Hematopoietic multipotent progenitor cell treated with erythropoietin and hydrocortisone succinate and interleukin-3 and kit ligand, for 6 days (in vitro differentiated cells): ENCODE measurements at places on chromosomes 6 and 20.

GRCh38 chr6:90008189-90008907 lies 114.1 kb downstream of the GJA10 start:
- no peak for DNase-seq

- DNase-seq: peak; percentile 68
These were observed 9.5 kb upstream of the SFT2D1 start for GRCh38 chr6:166351715-166352285.

DNA sequence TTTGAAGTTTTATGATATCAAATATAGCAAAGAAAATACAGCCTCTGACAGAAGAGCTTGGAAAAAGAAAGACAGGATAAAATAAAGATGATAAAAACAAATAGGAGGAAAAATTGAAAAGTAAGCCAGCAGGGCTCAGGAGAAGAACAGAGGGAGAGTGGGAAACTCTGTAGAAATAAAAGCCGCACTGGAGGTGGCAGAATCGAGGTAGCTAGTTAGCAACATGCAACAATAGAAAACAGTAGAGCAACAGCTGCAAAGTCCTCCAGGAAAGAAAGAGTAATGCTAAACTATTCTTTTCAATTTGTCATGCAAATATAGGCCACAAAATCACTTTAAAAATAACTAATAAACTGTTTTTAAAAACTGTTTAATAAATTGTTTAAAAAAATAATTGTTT lies 28.8 kb downstream of the HBS1L start:
- no peak for DNase-seq

GRCh38 chr6:161575523-161576254 lies 301.8 kb upstream of the AGPAT4 start:
- DNase-seq: no peak

GRCh38 chr20:47991875-47992488 lies 206.7 kb upstream of the SULF2 start:
- no peak for DNase-seq

DNA sequence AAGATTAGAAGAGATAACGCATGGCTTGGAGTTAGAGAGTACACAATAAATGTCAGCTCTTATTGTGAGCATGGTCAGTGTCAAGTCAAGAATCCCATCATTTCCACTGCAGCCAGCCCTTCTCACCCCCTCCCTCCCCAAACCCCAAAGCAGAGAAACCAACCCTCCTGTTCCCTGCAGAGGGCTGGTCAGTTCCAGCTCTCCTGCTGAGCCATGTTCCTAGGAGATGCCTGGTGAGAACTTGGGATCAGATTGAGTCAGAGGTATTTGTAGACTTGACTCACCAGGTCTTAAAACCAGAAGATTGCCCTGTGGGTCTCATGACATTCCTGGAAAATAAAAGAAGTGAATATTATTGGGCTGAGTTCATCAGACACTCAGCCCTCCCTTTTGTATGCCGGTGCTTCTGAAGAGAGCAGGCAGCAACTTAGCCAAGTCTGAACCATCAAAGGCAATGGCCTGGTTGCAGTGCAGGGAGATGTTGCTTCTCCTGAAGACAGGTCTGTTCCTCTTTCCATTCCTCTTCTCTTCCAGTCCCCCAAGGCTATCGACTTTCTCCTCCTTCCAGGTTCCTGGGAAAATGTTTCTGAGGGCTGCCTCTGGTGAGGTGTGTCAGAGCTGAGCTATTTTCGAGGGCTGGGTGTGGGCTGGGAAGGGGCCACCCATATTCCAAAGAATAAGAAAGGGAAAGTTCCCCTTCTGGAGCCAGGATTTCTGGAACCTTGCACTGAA lies 278.2 kb upstream of the SUPT3H start:
- no peak for DNase-seq

DNA sequence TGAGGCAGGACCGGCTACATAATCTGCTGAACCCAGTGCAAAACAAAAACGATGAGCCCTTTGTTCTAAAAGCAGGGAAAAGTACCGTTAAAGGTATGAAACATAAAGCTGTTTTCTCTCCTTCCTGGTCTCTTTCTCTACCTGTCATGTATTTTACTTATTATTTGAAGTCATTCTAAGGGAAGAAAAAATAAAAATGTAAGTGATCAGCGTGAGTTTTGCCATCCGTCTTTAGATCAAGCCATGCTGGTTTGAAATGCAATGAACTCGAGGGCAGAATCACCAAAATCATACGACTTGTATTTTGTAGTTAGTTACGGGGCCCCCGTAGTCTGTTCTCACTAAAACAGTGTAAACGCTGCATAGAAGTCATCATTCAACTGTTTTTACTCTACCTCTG lies 2.9 kb upstream of the BCAS1 start:
- no peak for DNase-seq

GRCh38 chr20:33833333-33833732 lies 22.2 kb downstream of the CHMP4B start:
- no peak for DNase-seq

DNA sequence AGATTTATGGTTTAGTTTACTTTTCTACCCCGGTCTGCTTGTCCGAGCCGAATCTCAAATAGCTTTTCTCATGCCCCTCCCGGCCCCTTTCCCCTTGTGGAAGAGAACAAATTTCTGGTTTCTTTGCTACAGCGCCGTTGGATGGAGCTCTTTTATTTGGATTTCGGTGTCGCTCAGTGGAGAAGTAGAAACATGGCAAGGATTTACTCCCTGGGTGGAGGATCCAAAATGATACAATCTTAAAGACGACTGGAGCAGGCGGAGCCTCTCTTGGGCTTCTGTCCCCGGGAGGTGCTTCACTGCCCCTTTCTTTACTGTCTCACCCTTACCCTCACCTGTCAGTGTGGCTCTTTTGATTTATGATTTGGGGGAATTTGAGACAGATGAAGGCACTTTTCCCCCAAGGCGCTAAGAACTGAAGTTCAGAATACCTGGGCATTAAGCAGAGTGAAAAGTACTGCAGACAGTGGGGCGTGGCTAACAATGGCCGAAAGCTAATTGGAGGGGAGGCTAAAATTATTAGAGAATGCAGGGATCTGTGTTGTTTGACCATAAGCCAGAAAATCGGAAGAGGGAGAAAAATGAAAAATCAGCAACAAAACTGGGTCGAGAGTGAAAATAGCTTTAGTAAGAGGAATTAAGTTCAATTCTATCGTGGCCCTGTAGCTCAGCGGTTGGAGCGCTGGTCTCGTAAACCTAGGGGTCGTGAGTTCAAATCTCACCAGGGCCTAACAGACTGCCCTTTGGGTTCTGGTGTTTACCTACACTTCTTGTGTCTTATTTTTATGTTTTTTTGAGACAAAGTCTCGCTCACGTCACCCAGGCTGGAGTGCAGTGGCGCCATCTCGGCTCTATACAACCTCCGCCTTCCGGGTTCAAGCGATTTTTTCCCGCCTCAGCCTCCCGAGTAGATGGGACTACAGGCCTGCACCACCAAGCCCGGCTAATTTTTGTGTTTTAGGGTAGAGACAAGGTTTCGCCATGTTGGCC lies 145.1 kb upstream of the ZNF184 start:
- peak; percentile 38 for DNase-seq

- DNase-seq: no peak
These were observed 7.0 kb downstream of the HMGN3 start for GRCh38 chr6:79227445-79227844.

DNA sequence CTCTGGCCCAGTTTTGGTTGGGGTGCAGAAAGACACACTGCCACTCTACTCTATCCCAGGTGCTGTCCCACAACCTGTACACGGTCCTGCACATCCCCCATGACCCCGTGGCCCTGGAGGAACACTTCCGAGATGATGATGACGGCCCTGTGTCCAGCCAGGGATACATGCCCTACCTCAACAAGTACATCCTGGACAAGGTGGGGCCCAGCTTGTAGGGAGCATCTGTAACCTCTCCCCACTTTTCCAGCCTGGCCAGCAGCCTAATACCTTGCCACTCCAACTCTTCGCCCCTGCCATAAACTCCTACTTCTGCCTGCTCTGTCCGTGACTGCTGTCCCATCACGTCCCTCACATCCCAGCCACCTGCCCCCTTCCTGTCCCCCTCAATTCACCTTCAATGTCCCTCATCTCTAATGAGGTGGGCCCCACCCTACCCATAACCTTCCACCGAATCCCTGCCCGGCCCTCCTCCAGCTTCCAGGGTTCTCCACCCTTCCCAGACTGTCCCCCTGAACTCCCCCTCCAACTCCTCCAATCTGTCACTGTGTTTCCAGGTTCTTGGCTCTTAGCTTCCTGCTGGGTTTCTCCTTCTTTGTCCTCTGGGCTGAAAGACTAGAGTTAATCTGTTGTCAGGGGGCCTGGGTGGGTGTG lies 12.1 kb downstream of the DEF6 start:
- DNase-seq: no peak

GRCh38 chr6:33926451-33926850 lies 122.6 kb upstream of the MLN start:
- DNase-seq: peak; percentile 55

DNA sequence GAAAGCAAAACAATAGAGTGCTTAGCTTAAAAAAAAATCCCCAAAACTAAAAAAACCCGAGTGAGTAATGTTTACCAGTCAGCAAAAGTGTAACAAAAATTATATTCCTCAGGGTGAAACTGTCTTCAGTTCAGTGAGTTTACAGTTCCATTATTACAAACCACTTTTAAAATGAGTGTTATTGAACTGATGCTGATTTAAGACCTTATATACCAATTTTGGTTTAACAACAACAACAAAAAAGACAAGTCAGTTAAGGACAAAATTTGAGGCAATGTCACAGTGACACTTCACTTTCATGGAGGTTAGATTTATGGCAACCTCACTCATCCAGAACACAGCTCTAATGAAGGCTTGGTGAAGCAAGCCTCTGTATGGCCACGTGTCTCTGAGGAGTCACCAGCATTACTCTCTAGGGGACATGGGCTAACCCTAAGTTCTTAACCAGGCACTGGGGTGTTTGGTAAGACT lies 630.8 kb downstream of the PHF3 start:
- no peak for DNase-seq

DNA sequence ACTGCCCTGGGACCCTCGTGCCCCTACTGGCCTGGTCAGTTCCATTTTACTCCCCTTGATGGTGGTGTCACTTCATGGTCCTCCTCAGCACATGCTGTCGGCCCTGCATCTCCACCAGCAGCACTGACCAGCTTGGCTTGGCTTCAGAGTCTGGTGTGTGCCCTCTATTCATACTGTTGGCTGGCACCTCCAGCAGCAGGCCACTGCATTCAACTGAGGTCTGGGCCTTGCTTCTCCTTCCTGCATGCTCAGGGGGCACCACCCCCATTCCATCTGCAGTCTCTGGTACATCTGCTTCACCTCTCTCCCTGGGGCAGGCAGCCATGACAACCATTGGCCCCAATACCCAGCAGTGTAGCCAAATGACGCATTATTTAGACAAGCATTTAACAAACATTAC lies 155.9 kb downstream of the SLC24A3 start:
- DNase-seq: no peak

- peak; percentile 81 for DNase-seq
These were observed 78.4 kb downstream of the ADTRP start for GRCh38 chr6:11700118-11700718.

DNA sequence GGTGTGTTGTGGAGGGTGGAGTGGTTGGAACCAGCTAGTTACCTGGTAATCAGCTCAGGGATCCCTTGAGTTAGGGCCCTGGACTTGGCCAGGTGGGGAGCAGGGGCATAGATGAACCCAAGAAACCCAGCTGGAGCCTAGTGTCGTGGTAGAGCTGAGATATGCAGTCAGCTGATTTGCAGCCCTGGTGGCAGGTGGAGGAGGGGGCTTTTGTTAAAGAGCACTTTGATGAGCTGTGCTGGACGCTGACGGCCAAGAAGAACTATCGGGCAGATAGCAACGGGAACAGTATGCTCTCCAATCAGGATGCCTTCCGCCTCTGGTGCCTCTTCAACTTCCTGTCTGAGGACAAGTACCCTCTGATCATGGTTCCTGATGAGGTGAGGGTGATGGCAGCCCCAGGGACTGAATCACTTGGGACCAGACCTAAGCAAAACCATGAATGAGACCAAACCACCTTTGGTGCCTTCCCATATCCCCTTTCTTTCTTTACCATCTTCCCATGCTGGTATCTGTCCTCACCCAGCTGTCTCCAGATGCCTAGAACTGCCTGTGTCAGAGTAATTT lies 12.7 kb downstream of the DEF6 start:
- DNase-seq: no peak

DNA sequence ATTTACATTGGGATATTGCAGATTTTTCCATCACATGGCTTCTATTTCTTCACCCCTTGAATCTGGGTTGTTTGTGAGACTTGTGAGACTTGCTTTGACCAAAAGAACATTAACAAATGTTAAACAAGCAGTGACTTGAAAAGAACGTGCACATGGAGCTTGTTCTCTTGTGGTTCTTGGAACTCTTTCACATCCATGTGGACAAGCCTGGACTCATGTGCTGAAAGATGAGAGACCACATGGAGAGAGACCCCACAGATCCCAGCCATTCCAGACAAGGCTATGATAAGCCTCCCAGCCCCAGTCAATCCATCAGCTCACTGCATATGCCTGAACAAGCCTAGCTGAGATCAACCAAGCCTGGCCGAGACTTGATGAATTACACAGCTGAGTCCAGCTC lies 1365.7 kb upstream of the GJE1 start:
- no peak for DNase-seq
